ENCODE measurements at places on chromosomes 16 and 17. TPM values are rescaled to one million over a fixed set of nuclear protein-coding genes. Genes with fewer than 3 reads are reported as not detected.

The CCL1 gene
- not detected for polyA plus RNA-seq

The DPEP2 gene
- polyA plus RNA-seq: 1.7 TPM

The ADAM11 gene
- 0.96 TPM for polyA plus RNA-seq

The KRTAP4-7 gene
- not detected for polyA plus RNA-seq

GRCh38 chr16:66293207-66293735, 73.2 kb upstream of the CDH5 start:
- DNase-seq: no peak

DNA sequence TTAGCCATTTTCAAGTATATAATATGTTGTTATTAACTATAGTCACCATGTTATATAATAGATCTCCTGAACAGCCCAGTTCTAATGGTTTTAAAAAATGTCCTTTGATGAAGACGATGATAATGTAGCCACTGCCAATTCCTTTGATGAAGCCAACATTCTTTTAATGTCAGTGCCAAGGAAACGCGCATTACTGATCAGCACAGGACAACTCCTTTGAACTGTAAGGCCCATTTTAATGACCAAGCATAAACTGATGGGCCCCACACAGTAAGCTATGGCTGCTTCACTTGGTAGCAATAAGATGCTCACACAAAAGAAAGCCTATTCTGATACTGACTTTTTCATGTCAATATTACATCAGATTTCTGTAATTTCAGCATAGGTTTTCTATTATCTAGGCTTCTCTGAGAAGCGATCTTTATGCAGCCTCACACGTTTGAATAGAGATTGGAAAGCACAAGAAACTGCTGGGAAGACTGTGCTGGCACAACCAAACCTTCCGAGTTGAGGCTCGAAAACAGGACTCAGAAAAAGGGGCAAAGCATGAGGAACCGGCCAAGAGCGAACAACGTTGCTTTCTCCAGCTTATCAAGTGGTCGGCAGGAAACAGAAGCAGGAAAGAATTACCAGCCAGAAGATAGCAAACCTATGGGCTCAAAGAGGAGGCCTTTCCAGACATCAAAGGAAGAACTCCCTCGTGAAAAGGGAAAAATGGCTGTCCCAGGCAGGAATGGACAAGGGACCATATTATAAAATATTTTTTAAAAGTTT, 19.4 kb downstream of the ERN1 start:
- DNase-seq: no peak

- no peak for DNase-seq
These were observed 23.3 kb upstream of the RASL10B start for GRCh38 chr17:35708149-35708548.

GRCh38 chr16:57771141-57771785, 31.0 kb downstream of the KIFC3 start:
- DNase-seq: no peak

- no peak for DNase-seq
These were observed 53.4 kb downstream of the BEAN1 start for GRCh38 chr16:66480265-66481080.

Data from muscle of arm (tissue), 14 donors.